H54 (cell line): ENCODE measurements at places on chromosomes 11 and 22.

DNA sequence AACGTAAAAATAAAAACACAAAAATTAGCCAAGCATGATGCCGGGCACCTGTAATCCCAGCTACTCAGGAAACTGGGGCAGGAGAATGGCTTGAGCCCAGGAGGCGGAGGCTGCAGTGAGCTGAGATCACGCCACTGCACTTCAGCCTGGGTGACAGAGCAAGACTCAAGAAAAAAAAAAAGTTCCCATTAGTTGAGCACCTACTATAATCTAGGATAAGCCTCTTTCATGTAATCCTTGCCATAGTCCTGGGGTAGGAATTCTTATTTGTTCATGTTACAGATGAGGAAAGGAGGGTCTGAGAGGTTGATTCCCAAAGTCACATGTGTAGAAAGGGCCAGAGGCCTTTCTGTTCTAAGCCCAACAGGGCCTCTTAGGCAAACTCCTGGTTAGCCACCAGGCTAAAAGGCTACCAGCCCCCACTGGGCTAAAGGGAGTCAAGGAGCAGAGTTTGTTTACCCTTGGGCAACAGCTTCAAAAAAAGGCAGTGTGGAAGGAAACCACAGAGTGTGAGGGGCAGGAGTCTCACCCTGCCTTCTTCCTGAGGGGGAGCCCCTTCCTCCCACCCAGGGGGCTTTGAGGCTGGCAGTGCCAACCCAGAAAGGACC lies 21.6 kb upstream of the CSNK1E start:
- DNase-seq: no peak

DNA sequence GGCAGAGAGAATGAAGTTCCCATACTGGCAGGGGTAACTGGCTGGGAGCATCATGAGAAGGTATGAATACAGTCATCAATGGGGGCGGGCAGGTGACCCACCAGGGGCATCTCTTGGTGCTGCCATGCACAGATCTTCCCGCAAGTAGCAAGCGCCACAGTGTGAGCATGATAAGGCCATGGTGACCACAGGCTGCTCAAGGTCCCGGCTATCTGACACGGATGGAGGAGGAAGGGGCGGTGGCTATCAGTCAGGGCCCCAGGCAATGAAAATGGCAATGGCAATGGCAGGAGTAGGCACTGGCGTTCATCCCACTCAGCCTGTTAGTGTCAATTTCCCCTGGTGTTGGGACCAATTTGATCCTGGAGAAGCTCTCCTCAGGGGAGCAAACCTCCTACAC lies 21.6 kb downstream of the ASCL2 start:
- DNase-seq: no peak

GRCh38 chr11:65187146-65187675 lies 5.5 kb downstream of the CAPN1 start:
- DNase-seq: no peak

- DNase-seq: no peak
These were observed 5.0 kb downstream of the CAPN1 start for GRCh38 chr11:65186701-65187100.

GRCh38 chr11:115325523-115325922 lies 178.7 kb downstream of the CADM1 start:
- DNase-seq: no peak

DNA sequence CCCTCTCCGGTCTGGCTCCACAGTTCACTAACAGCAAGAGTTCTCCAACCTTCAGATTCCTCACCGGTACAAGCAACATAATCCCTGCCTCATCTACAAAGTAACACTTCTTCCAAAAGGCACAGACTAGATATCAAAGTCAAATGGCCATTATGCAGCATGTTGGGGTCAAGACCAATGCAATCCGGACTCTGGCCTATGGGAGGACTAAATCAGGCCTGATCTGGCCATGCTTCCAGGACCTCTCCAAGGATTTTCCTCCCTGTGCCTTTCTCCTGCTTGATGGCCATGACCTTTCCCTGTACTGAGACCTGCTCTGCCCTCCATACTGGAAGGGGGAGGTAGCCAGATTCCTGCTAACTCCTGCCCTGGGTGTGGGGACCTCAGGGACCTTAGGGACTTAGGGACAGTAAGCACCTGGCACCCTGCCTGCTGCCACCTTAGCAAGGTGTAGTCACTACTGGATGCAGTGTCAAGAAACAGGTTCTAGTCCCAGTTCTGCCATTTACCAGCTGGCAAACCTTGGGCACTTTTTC lies 6.7 kb downstream of the TBC1D10A start:
- DNase-seq: no peak

- DNase-seq: no peak
These were observed 124.4 kb downstream of the SPATA19 start for GRCh38 chr11:133720951-133721350.
